Activated CD8-positive, alpha-beta memory T cell treated with anti-CD3 and anti-CD28 coated beads for 24 hours (primary cell): ENCODE measurements at places on chromosomes 7 and 10.

DNA sequence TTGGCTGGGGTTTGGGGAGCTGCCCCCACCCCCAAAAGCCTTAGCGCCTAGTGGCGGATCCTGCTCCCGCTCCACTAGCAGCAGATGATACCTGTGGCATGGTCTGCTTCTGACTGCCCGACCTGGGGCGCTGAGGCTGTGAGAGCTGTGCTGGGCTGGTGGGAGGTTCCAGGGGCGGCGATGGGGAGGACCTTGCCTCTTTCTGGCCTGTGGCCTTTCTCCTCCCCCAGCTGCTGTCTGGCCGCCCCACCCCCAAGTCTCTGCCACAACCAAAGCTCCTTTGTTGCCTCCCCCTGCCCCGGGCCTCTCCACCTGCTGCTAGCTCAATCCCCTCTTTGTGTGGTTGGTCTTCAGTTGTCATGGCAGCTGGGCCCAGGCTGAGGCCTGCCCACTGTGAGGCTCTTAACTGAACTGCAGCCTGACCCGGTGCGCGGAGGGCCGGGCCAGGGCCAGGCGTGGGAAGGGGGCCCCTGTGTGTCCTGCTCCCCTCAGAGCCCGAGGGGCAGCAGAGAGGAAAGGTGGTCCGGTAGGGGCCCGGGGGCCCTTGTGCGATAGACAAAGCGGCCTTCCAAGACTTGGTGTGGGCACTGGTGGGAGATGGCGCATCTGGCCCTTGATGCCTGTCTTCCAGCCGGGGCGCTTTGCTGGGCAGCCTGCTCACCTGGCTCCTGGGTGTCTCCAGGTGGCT lies 4.7 kb downstream of the ZNF775 start:
- no peak for DNase-seq

GRCh38 chr10:16242859-16243613 lies 193.8 kb upstream of the PTER start:
- no peak for DNase-seq

GRCh38 chr7:97270280-97270679 lies 152.8 kb downstream of the SDHAF3 start:
- DNase-seq = no peak

GRCh38 chr7:137946011-137946410 lies 55.9 kb downstream of the CREB3L2 start:
- DNase-seq = no peak

DNA sequence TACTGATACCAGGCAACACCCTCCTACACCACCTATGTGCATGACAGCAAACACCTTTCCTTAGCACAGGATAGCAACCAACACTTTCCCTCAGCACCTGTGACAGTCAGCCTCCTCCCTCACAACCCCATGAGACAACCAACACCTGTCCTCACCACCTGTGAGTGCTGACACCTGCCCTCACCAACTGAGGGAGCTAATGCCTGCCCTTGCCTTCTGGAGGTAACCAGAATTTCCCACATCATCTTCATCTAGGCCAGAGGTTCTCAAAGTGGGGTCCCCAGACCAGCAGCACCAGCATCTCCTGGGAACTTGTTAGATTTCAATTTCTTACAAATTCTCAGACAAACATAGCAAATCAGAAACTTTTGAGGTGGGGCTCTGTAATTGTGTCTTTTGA lies 112.5 kb downstream of the GRID1 start:
- DNase-seq = no peak

DNA sequence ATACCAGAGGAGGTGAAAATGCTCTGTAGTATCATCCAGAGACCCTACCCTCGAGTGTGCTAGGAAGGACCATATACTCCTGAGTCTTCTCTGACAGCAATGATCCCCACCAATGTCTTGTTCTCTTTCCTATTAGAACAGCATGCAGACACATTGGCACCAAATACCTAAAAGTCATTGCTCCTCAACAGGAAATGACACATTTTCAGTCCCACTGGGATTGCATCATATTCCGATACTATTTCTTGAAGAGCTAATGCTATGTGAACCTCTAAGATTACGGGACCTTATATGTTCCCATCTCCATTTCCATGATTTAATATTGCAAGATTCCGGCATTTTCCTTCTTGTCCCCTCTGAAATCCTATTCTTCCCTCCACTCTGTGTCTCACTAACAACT lies 177.4 kb downstream of the NRP1 start:
- no peak for DNase-seq

DNA sequence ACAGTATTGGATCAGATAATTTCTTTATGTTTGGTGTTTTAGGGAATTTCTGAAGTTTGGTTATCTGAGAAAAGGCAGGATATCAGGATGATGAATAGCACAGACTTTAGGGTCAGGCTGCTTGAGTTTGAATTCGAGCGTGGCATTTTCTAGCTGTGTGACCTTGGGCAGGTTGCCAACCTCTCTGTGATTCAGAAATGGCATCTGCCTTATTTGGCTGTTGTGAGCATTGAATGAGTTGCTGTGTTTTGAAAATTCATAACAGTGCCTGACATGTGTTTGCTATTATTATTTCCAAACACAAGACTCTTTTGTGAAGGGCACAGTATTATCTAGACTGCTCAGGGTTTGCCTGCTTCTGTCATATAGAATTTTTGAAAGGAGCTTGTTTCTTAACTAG lies 66.9 kb downstream of the NXPH1 start:
- DNase-seq = no peak

GRCh38 chr7:133365917-133366316 lies 113.0 kb downstream of the EXOC4 start:
- no peak for DNase-seq

DNA sequence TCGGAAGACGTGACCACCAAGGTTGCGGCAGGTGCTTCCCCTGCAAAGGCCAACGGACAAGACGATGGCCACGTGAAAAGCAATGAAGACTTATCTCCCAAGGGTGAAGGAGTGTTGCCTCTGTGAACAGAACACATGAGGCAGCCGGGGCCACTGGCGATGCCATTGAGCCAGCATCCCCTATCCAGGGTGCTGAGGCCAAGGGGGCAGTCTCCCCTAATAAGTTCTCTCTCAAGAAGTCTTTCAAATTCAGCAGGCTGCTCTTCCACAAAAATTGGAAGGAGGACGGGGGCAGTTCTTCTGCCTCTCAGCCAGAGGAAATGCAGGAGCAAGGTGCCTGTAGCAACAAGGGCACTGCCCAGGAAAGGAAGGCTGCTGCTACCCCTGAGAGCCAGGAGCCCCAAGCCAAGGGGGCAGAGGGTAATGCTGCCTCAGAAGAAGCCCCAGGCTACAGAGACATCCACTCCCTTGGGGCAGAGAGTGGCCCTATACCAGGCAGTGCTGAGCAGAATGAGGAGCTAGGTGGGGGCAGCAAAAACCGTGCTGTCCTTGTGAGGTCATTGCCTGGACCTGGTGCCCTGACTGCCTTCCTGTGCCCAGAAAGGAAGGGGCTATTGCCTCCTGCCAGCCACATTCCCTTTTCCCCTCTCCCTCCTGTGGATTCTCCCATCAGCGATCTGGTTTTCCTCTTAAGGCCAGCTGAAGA lies 17.3 kb downstream of the NT5C2 start:
- DNase-seq = no peak

DNA sequence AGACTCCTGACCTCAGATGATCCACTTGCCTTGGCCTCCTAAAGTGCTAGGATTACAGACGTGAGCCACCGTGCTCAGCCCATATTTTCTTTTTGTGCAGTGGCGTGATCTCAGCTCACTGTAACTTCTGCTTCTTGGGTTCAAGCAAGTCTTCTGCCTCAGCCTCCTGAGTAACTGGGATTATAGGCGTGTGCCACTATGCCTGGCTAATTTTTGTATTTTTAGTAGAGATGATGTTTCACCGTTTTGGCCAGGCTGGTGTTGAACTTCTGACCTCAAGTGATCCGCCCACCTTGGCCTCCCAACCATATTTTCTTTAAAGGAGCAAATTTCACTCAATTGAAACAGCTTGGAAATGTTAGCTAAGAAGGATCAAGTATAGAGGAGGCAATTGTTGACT lies 16.5 kb downstream of the GBF1 start:
- no peak for DNase-seq

DNA sequence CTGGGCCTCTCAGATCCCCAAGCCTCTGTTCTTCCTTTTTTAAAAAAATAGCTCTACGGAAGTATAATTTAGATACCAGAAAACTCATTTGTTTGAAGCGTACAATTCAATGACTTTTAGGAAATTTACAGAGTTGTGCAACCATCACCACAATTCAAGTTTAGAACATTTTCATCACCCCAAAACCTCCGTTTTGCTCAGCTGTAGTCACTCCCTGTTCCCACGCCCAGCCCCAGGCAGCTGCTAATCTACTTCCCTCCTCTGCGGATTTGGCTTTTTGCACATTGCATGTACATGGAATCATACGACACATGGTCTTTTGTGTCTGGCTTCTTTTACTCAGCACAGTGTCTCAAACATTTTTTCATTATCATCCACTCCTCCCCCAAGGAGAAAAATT lies 229.2 kb downstream of the TCF7L2 start:
- DNase-seq = no peak

DNA sequence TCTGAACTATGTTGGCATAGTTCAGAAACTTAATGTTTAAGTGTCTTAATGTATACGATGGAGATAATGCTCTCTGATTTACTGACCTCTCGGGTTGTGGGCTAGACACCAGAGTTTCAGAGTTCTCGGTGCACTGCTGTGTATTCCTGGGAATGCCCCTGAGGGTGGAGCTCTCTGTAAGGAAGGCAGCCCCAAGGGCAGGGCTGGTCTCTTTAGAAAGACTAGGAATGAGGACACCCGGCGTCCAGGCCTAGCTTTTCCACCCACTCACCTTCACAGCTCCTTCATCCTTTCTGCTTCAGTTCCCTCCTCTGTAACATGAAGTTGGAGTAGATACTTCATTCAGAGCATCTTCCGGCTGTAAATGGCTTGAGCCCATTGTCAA lies 536.6 kb upstream of the GALNT17 start:
- DNase-seq = no peak

GRCh38 chr10:29992914-29993313 lies 66.5 kb downstream of the JCAD start:
- DNase-seq = no peak

GRCh38 chr7:11689096-11689495 lies 142.9 kb downstream of the THSD7A start:
- no peak for DNase-seq

DNA sequence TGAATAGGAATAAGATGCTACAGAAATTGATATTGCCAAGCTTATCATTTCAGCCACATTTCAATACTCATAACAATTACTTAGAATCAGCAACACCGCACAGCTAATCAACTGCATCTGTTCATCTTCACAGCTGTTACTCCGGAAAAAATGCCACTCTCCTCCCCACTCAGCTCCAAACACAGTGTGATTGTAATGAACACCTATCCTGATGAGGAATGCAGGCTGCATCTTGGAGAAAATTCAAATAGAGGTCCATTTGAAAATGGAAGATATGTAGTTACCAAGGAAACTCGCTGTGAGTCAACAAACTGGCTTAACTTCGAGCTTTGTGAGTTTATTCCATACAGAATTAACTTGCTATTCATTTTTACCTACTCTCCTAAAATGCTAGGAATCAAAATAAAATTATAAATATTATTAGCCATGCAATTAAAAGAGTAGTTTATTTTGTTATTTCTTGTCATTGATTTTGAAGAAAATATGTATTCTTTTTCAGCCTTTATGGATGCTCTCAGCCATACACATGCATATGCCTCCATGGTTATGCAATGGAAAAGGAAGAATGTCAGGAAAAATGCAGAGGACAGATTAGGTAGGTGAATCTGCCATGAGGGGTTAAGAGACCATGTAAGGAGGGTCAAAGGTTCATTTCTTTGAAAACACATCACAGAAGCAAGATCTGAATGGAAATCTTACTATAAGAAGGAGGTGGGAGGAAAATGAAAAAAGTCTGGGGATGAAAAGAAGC lies 267.2 kb downstream of the POM121L12 start:
- no peak for DNase-seq

DNA sequence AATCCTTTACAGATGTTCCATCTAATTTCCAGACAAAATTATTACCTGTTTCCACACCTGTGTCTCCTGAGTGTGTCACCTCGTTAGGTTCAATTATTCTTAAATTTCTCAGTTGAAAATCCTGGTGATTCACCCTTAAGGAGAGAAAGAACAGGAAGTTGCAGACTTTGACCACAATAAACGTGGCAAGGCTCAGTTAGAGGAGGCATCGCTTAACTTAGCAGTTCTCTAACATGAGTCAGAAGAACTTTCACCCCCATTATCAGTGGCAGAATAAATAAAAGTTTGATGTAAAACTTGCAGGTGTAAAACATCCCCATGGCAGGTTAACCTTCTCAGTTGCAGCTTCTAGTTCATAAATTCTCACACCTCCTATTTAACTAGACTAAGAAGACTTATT lies 8.3 kb downstream of the XPNPEP1 start:
- DNase-seq = no peak
